NCI-H526 treated with DMSO at 0.1 percent for 48 hours (cell line): ENCODE measurements at places on chromosomes 2 and 18.

DNA sequence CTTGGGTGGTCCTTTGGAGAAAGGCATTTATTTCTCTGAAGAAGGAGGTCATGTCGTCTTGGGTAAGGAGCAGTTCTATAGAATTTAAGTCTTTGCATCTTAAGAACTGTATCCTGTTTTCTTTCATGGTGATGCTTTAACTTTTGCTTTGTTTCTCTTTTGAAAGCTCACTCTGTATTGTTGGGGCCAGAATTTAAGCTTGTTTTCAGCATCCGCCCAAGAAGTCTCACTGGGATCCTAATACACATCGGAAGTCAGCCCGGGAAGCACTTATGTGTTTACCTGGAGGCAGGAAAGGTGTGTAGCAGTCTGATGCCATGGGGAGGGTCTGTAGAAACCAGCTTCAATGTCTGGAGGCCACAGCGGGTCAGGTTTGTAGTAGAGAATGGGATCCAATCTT lies 64.7 kb upstream of the TTC39C start:
- no peak for DNase-seq

- DNase-seq: no peak
These were observed 427.9 kb downstream of the TXNL1 start for GRCh38 chr18:56210520-56210919.

GRCh38 chr2:174332217-174332963 lies 2.4 kb upstream of the SP9 start:
- peak; percentile 78 for DNase-seq

GRCh38 chr2:239256350-239256743 lies 144.5 kb downstream of the HDAC4 start:
- DNase-seq: no peak

GRCh38 chr18:70181725-70182124 lies 23.8 kb downstream of the RTTN start:
- no peak for DNase-seq
